ENCODE measurements at places on chromosomes 1 and 21.

- no peak for DNase-seq
These were observed 4.0 kb upstream of the KCNA10 start for GRCh38 chr1:110523011-110523410.

- DNase-seq: peak; percentile 54
These were observed 30.9 kb upstream of the NTMT2 start for GRCh38 chr1:170114906-170115305.

DNA sequence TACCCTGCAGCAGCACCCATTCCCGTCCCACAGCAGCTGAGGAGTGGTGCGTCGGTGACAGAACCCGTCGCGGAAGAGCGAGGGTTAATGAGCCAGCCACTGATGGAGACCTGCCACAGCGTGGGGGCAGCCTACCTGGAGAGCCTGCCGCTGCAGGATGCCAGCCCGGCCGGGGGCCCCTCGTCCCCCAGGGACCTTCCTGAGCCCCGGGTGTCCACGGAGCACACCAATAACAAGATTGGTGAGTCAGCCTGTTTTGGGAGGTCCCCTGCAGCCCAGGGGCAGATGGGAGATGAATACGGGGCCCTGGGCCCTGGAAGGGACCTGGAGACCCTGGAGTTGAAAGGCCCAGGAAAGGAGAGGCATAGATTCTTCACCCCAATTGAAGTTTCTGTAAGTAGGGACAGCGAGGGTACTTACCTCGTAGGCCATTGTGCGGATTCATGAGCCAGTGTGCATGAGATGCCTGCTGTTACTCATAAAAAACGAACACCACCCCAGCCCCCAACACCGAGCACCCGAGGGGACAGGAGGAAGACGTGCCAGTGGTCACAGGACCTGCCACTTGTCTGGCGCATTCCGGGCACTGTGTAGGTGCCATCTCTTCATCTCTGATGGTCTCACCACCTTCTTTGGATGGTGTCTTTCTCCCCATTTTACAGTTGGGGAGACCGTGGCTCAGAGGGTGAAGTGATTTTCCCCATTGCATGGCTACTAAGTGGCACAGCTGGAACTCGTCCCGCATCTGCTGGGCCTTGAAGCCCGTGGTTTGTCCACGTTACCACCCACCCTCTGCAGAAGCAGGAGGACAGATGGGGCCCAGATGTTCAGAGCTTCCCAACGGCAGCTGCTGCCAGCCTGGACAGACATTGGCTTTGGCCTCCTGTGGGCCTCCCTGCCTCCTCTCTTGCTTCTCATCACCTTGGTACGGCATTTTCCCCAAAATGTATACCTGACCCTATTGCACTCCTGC, 28.3 kb upstream of the TNFRSF1B start:
- peak; percentile 15 for DNase-seq

DNA sequence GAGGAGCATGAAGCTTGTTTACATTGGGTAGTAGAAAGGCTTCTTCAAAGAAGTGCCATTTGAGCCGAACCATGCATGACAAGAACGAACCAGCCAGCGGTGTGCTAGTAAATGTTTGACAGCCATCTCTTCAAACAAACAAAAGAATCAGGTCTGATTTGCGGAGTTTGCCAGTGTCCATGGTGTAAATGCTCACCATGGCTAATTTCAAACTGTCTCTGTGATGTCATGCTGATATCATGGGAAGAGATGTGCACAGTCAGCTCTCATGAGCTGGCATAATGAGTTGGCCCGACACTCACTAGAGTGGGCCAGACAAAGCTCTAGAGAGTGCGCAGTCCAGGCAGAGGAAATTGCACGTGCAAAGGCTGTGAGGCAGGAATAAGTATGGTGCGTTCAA, 101.1 kb downstream of the KAZN start:
- DNase-seq: no peak

- DNase-seq: no peak
These were observed 7.5 kb downstream of the NCDN start for GRCh38 chr1:35564884-35565741.

GRCh38 chr1:200153277-200154055, 126.0 kb downstream of the NR5A2 start:
- no peak for DNase-seq

GRCh38 chr1:4974981-4975685, 320.7 kb downstream of the AJAP1 start:
- no peak for DNase-seq

DNA sequence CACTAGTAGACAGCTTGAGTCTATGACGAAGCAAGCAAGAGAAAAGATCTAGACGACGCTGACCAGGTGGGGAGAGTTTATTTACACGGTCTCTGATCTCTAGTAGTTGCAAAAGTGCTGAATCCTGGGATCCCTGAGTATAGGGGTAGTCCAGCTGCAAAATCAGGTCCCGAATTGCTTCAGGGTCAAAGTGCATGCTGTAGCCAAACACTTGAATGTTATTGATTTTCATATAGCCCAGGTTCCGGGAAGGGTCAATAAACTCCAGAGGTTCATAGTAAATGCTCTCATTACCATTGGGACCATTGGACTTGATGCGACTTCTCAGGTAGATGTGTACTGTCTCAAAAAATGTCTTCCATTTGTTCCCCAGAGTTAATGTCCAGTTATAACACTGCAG, 379.6 kb downstream of the BRINP3 start:
- no peak for DNase-seq

- DNase-seq: no peak
These were observed 78.3 kb downstream of the VWA5B1 start for GRCh38 chr1:20368866-20369470.

- DNase-seq: no peak
These were observed 10.0 kb downstream of the CATSPER4 start for GRCh38 chr1:26200413-26200812.

GRCh38 chr1:217089361-217090014, 366.3 kb upstream of the ESRRG start:
- peak; percentile 27 for DNase-seq

DNA sequence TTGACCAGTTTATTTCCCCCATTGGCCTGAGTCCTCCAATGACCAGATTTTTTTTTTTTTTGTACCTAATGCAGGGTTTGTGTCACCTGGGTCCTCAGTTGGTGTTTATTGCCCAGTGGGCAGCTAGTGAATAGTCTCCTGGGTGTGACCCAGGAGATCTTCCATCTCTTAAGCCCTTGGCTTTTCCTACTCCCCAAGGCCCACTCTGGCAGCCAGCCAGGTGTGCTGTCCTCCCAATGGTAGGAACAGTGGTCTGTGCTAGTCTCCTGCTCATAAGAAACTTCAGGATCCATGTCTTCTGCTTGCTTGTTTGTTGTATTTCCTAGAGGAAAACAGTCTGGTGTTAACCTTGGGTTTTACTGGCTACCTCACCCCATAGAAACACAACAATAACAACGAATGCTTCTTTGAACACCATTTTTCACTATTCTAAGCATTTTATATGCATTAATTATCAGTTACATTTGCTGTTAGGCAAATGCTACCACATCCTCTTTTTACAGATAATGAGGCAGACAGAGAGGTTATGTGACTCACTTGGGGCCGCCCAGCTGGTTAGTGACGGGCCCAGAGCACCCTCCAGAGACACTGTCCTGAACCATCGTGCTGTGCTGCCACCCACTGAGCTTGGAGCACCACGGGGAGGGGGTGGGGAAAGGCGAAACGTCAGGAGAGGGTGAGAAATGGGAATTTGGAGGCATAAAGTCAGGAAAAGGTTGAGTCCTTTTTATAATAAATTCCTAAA, 107.5 kb downstream of the HIVEP3 start:
- no peak for DNase-seq

DNA sequence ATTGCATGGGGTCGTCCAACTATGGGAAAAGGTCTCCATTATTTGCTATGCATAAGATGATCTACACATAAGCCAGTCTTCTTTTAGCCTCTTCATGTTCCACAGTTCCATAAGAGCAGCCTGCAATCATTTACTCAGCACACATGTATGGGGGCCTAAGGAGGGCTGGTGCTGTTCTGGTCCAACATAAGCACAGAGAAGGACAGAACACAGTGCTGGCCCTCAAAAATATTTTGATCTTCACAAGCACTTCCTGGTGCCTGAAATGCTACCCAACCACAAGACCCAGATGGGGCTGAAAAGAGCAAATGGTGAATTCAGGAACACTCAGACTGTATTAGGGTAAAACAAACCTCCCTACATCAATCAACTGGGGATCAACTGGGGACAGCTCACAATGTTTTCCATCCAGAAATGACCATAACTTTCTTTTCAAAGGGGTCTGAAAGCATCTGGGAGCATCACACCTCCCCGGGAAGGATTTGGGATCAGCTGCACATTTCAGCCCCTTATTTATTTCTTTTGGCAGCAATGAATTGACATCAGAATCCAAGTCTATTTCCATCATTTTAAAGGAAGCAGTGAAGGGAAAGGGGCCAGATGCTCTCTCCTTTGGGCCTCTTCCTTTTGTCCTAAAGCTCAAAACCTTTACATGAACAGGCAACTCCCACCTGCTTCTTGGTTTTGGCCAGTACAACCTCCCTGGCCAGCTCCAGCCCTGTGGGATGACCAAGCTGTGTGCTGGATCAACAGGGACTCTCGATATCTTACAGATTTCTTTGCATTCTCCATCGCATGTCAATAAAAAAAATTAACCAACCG, 45.7 kb downstream of the KCNN3 start:
- DNase-seq: no peak

DNA sequence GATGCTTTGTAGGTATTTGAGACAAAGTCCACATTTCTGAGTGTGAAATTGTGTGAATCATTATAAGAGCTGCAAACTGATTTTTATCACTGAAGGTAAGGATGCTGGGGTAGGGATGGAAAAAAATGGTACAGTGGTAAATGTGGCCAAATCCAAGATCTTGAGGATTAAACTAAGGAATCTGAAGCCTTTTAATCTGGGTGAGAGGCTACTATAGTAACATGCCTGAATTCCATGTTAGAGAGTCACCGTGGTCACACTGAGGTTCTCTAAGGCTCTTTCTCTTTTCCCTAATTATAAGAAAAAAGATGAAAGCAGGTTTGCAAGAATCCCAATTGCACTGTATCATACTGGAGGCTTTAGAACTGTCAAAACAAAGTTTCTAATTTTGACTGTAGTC, 17.6 kb downstream of the PTGER3 start:
- peak; percentile 65 for DNase-seq

DNA sequence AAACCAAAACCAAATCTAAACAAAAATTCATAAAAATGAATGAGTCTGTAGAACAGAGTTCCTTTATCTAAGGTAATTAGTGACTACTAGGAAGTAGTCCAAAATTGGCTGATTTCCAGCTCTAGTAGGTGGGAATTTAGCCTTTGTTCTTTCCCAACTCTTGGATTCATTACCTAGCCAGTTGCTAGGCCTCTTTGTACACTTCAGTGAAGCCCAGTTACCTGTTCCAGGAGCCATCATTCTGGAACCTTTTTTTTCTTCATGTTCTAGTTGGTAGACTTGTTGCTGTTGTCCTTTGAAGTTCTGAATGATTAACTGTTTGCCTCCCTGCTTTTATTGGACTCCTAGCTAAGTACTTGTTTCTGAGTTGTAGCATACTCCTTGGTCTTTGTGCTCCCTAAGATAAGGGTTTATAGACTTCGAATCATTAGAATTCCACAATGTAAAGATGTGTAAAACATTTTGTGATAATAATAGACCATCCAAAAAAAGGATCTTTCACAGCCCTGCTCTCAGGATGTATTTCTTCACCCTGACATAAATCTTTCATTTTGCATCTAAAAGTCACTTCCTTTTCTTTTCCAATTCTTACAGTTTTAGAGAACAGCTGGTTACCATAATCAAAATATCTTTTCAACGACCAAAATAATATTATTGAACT, 9.8 kb downstream of the PLA2G4A start:
- DNase-seq: no peak

- peak; percentile 49 for DNase-seq
These were observed 1.5 kb downstream of the RPS6KA1 start for GRCh38 chr1:26530895-26531598.

- peak; percentile 85 for DNase-seq
These were observed 49.4 kb downstream of the ILDR2 start for GRCh38 chr1:166925810-166926478.

GRCh38 chr1:176461576-176461975, 1.4 kb upstream of the PAPPA2 start:
- no peak for DNase-seq

GRCh38 chr1:151915061-151915686, 5.9 kb upstream of the THEM4 start:
- DNase-seq: no peak

- no peak for DNase-seq
These were observed 145.1 kb upstream of the MAGI3 start for GRCh38 chr1:113245252-113245651.

GRCh38 chr1:12065872-12066271, 2.8 kb downstream of the TNFRSF8 start:
- DNase-seq: no peak

DNA sequence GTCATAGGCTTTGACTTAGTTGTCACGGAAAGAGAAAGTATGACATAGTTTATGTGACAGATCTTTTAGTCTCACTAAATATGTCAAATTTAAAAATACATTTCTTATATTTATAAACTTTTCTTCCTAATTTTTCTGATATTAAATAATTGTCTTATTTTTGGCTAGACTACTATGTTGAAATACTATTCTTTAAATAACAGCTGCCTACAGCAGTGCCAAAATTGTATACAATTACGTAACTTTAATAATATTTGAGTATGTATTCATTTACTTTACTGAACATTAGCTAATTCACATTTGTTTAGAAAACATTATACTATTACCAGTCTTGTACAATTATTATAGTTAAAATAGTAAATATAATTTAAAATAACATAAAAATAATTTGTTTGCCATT, 137.4 kb downstream of the ADGRL4 start:
- no peak for DNase-seq

DNA sequence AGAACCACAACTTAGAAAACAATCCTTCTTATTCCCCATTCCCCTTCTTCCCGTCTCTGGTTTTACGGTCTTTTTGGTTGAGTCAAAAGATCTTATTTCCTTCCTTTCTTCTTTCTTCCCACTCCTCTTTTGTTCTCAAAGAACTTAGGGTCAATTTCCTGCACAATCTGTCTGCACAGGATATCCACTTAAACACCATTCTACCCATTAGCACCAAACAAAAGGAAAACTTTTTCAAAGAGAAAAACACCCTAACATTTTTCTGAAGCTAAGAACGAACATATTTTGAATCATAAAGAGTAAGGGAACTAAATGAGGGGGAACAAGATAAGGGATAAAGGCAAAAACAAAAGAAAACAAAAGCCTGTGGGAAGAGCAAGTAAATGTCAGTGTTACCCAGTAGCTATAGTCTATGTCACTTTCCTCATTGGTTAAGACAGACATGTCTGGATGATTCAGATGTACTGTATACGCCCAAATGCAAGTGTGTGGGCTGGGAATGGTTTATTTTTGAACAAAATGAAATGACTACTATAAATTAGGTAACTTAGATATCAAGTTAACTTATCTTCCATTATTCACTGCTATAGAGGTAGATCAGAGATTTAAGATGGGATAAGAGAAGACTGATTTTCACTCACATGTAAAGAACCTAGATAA, 59.9 kb downstream of the TOR3A start:
- DNase-seq: peak; percentile 73

Measured in fibroblast of upper back skin (primary cell).